Activated T-cell treated with anti-CD3 and anti-CD28 coated beads, Interleukin-2, amount 50 U/mL, for 72 hours (primary cell): ENCODE measurements at places on chromosomes 2 and 18. TPM values are rescaled to one million over a fixed set of nuclear protein-coding genes. Genes with fewer than 3 reads are reported as not detected.

GRCh38 chr2:230129343-230129742, 60.6 kb upstream of the SLC16A14 start:
- DNase-seq, result no peak

DNA sequence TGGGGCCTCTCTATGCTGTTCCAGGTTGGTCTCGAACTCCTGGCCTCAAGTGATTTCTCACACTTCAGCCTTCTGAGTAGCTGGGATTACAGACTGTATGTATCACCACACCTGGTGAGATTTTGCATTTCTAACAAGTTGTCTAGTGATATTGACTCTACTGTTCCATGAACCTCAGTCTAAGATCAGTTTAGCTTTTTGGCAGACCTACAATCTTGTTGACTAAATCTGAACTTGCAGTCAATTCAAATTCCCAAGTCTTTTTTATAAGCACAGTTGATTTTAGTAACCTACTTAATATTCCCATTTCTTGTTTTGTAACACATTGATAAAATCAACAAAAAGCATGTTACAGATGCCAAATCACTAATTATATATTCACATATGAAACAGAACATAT, 266.1 kb upstream of the CYP26B1 start:
- no peak for DNase-seq

FAP gene
- total RNA-seq, result not detected

DNA sequence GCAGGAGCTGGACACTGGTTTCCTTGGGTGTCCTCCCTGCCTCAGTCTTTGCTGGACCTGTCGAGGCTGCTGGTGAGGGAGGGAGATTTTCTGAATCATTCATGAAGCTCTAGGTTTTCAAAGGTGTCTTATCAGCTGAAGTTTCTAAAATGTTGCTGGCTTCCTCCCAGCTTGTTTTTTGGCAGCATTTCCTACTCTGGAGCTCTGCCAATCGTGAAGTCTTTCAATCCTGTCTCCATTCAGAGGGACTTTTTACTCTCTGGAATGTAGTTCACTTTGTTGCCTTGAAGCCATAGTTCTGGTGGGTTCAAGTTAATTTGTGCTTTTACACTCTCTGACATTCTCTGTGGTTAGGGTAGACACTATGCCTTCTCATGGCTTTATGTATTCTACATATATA, 23.9 kb downstream of the SNTG2 start:
- DNase-seq, result no peak

FOXI3 gene
- not detected for total RNA-seq

- no peak for DNase-seq
These were observed 23.7 kb downstream of the PDIA6 start for GRCh38 chr2:10788855-10789254.

UGT1A6 gene
- not detected for total RNA-seq

HNMT gene
- not detected for total RNA-seq

DNA sequence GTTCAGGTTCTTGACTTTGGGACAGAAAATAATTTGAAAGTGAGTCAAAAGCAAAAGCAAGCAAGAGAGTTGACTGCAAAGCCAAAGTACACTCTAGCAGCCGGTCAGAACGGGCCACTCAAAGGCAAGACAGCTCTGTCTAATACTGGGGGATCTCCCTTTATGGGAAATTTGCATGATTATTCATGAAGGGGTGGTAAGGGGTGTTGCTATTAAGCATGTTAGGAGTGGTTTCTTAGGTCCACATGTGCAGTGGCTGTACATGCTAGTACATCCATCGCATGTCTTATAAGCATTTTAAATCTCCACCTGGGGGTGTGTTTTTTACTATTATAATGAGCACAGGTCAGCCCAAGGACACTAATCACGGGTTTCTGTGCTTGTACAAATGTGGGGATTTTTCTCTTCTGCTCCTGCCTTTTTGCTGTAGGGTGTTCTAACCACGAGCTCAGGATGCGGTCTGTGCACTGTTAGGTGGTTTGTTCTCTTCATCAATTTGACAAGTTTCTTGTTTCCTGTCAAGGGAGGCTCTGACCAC, 60.2 kb upstream of the SPP2 start:
- DNase-seq, result peak; percentile 64

DNA sequence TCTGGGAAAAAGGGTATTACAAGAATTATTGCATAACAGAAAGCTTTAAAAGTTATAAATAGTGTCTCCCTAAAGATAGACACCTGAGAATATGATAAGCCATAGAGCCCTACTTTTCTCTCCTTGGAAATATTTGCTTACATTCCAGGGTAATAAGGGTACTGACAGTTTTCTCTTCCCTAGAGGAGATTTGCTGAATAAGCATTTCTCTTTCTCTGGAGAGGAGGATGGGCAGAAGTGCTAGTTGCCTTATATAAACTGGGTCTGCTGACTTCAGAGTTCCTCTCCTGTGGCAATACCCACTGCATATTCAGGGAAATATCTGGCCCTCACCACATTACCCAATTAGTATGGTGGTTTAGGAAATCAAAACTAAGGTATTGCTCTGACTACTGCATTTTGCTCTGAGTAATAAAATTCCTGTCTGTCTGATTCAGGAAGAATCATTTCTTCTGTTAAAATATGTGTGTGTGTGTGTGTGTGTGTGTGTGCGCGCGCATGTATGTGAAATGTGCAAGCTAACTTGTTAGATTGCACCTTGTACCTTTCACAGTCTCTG, 1391.3 kb downstream of the DSC3 start:
- no peak for DNase-seq

DNA sequence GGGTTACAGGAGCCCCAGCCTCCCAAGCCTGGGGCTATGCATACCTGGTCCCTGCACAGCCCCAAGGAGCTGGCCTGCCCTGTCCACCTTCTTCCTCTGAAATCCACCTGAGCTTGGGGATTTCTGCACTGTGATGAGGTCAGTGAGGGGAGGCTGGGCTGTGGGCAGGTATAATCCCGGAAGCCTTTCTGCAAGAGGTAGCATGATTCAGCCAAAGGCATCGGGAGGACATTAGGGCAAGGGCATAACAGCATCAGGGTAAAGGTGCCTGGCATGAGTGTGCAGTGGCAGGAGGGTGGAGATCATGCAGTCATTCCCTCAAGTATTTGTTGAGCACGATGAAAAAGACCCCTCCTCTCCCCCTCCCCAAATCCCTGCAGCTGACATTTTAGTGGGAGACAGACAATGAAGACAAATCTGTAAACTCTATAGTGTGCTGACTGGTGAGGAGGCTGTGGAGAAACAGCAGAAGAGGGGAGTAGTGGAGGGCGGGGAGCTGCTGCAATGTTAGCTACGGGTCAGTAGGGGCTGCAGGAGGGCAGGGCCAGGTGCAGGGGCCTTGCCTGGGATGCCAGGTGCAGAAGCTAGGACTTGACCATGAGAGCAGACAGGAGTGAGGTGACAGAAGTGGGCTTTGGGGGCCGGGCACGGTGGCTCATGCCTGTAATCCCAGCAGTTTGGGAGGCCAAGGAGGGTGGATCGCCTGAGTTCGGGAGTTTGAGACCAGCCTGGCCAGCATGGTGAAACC, 18.7 kb downstream of the ZFP36L2 start:
- no peak for DNase-seq

GRCh38 chr18:7784171-7784570, 217.1 kb downstream of the PTPRM start:
- DNase-seq, result no peak

GRCh38 chr2:138421315-138421970, 80.1 kb upstream of the SPOPL start:
- DNase-seq, result no peak

PLA2R1 gene
- not detected for total RNA-seq
